ENCODE measurements at places on chromosomes 2 and 18. TPM values are rescaled to one million over a fixed set of nuclear protein-coding genes. Genes with fewer than 3 reads are reported as not detected.

ABCG8 gene
- not detected for total RNA-seq

LONRF2 gene
- total RNA-seq = 24.5 TPM

KCNG2 gene
- 0.32 TPM for total RNA-seq

LYPD6 gene
- 0.16 TPM for total RNA-seq

WDSUB1 gene
- 8.6 TPM for total RNA-seq

GKN2 gene
- not detected for total RNA-seq

C2orf15 gene
- not detected for total RNA-seq

SERPINB11 gene
- total RNA-seq = not detected
